ENCODE measurements at places on chromosomes 2 and 18.

DNA sequence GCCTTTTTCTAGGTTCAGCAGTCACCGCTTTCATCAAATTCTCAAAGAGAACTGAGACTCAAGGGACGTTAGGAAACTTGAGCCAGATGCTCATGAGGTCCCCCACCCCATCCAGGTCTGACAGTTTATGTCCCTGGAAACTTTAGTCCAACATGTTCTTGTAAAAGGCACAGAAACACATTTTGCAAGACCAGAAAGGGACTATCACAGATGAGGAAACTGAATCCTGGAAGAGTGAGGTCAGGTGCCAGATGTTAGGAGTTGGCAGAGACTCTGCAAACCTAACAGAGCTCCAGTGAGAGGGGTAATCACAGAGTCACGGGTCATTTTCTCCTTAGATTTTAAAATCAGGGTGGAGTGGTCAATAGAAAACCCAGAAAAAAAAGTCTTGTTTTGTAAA, 76.6 kb downstream of the RDH14 start:
- no peak for ATAC-seq

GRCh38 chr2:36727550-36727949, 31.0 kb downstream of the VIT start:
- no peak for ATAC-seq

- ATAC-seq = peak; percentile 95
Observed at GRCh38 chr2:85888684-85889626, at the start of gene ST3GAL5. ST3GAL5 (minus strand) TSS chr2:85888990; CDS start chr2:85888905, 85 bp downstream.

DNA sequence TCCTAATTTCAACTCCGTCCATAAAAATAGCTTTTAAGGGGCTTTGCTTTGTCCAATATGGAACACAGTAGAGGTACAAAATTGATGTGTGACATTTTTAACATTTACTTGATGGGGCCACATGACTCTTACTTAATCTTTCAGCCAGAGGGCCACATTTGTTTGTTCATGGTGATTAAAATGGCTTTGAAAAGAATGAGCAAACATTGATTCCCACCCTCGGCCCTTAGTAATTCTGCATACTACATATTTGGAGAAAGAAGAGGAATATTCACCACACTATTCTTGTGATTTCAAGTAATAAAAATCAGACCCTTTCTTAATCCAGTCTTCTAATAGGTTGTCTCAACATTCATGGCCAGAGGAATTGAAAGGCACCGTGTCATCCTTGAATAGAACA, 17.5 kb downstream of the ARPC2 start:
- ATAC-seq = no peak

DNA sequence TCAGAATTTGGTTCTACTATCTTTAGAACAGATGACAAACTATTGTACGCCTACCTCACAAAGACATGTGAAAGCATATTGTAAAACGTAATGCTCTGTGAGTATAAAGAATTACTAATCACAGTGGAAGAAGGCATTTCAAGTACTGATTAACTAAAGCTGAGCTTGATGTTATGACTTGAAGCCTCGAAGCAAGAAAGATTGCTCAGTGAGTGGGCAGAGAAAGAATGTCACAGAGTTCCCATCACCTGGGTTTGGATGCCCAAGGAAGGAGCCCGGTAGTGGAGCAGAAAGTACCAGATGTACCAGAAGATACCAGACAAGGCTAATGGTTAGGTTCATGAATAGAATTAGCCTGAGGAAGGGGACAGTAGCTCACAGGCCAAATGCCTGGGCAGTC, 39.5 kb upstream of the FAM110C start:
- no peak for ATAC-seq

All from stimulated activated memory B cell treated with anti-CD40 and anti-IgM and Interleukin-4, amounts not matched to agents 10 μg/mL and 1 μg/mL and 100 μg/mL, for 72 hours (primary cell).